Stimulated activated CD4-positive, alpha-beta T cell treated with anti-CD3 and anti-CD28 coated beads, Interleukin-12 subunit alpha, Interleukin-12 subunit beta, amount 100 ng/mL, for 24 hours (primary cell): ENCODE measurements at places on chromosomes 11 and 22.
A peak's percentile ranks its signal among the peaks of the same experiment; 100 is the strongest.

DNA sequence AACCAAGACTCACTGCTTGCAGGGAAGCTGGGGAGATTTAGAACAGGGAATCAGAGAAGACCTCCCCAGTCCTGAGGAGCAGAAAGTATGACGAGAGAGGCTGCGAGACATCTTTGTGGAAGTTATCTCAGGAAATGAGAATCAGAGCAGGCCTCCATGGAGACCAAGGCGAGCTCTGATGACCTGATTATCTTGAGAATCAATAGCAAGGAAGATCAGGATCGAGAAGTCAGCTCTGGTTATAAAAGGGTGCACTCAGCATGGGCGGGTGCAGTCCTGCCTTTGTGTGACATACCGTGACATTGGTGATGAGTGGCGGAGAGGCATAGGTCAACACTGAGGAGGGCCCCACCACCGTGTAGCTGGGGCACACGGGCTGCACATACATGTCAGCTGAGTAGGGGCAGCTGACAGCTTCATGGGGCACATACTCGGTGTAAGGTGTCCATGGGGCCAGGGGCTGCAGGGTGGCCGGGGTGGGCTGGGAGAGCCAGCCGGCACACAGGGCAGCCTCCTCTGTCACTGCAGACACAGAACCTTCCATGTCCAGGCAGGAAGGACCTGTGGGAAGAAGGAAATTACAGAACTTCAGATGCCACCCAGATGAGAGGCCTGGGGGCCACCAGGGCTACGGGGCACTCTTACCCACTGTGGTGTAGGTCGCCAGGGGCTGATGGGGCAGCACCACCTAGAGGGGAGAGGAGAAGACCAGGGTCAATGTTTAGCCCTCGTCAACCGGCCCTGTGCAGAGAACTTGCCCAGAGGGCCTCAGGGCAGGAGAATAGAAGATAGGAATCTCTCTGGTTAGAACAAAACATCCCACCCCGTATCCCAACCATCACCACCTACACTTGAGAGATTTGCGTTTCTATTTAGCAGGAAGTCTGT is 21.7 kb downstream of the POU2AF1 start:
- DNase-seq, result no peak

- no peak for DNase-seq
Observed at GRCh38 chr11:5238486-5238885, 4.2 kb upstream of the HBD start.

DNA sequence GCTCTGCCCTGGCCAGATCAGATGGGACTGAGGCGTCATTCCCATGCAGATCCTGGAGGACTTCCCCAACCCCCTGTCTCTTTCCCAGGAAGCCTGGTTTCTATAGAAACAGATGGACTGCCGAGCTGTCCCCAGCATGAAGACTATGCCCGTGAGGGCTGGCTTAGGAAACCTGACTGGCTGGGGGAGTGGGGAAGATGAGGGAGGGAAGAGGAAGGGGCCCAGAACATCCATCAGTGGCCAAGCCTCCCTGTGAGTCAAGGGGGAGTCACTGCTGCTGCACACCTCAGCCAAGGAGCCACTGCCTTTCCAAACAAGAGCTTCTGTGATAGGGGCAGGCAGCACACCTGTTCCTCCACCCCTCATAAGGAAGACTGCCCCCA is 5.8 kb downstream of the TP53I11 start:
- no peak for DNase-seq

GRCh38 chr22:45645526-45646414 is 25.9 kb upstream of the ATXN10 start:
- peak; percentile 62 for DNase-seq

DNA sequence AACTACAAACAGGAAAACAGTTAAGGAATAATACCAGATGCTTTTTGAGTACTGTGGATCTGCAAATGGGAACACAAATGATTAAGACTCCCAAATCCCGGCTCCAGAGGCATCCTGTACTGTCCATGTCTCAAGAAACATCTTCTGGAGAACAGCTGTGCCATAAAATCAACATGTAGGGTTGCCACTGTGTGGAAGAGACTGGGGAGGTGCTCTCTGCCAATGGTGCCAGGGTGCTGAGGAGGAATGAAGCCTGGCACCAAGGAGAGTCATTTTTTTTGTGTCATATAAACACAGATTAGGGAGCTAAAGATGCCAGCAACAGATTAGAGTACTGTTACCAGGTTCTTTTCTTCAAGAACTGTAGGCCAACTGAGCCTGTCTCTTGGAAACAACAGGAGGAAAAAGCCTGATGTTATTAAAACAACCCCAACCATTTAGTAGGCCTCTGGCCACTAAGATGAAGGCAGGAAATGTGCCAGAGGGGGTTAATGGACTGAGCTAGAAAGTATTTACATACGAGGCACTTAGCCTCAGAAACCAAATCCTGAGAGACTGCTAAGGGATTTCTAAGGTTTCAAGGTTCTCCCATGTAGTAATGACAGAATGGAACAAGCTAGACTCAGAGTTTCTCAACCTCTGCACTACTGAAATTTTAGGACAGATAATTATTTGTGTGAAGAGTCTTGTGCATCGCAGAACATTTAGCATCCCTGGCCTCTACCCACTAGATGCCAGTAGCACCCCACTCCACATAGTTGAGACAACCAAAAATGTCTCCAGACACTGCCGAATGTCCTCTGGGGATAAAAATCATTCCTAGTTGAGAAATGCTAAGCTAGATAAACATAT is 54.6 kb upstream of the CHRM4 start:
- no peak for DNase-seq

GRCh38 chr22:48677168-48677520 is 1150.5 kb downstream of the BRD1 start:
- no peak for DNase-seq

DNA sequence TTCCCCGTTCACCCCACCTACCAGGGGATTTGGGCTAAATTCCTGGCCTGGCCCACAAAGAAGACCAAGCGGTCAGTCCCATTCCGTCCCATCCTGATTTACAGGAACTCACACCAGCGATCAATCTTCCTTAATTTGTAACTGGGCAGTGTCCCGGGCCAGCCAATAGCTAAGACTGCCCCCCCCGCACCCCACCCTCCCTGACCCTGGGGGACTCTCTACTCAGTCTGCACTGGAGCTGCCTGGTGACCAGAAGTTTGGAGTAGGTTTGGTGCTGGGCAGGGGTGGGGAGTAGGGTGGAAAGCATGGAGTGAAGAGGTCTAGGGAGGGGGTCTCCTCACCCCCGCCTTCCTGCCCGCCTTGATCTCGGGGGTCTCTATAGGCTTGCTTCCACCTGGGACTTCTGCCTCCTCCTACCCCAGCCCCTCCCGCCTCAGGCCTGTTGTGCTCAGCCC is at the start of gene SERPING1:
TSS of gene SERPING1 (plus strand) at position 225 of the 455 bp plus-strand sequence. CDS start 586 bp downstream, outside the sequence.
- DNase-seq, result no peak

DNA sequence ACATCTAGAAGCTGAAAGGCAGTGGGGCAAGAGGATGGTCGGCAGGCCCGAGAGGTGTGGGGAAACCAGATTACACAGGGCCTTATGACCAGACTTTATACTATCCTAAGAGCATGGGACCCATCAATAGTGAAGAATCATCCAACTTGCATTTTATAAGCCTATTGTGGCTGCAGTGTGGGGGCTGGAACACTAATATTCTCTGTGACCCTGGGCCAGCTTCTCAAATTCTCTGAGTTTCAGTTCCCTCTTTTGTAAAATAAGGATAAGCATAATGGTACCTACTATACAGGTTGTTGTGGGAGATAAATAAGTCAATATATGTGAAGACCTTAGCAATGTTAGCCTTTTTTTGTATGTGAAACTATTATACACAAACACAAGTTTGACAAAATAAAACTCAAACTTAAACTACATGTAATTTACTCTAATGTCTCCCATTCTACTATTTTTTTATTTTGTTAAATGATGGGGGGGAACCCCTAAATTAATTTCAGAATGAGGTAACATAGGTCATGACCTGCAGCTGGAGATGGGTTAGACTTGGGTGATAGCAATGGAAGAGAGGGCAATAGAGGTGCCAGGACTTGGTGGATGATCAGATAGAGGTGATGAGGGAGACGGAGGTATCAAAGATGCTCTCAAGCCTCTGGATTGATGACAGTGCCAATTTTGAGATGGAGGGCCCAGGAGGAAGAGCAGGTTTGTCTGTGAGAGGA is 30.1 kb downstream of the SMCO4 start:
- no peak for DNase-seq

DNA sequence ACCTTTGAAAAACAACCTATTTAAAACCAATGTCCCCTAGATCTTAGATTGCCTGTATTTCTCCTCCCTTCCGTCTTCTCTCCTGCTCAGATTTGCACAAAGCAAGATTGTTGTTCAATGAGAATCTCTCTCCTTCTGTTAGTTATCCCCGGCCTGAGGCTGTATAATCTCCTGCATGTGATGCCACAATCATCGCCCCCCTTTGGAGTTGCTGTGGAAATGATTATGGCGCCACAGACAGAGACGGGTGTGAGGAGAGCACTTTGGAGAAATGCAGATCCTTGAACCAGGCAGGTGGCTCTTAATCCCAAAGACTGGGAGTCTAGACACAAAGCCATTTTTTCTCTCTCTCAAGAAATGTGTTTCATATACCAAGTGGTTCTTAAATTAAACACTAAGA is 941.3 kb downstream of the OPCML start:
- no peak for DNase-seq

- DNase-seq, result no peak
Observed at GRCh38 chr11:7787239-7787638, 9.5 kb downstream of the OR5P2 start.

GRCh38 chr22:44210722-44211121 is 30.0 kb downstream of the PARVG start:
- DNase-seq, result no peak

- no peak for DNase-seq
Observed at GRCh38 chr22:43110444-43110926, at the start of gene BIK. TSS of gene BIK (plus strand) at chr22:43110750. CDS start at chr22:43124023, 13,273 bp downstream.

DNA sequence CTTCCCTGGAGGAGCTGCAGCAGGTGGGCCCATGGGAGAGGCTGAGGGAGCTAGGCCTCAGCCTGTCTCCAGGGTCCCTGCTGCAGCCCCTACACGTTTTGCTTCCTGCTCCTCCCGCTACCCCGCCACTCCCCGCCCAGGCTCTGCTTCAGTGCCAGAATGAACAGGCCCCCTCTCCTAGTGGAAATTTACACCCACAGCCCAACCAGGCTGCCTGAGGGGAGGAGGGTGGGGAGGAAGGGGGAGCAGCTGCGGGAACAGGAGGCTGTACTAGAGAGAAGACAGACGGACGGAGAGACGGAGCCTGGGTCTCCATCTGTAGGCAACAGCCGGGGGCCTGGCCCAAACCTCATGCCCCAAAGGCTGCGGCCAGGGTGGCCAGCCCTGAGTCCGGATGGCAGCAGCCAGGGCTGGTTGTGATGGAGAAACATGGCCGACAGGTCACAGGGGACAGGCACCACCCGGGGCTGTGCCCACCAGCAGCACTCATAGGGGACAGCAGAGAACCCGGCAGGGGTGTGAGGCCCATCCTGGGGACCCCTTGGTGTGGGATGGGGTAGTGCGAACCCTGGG is 20.6 kb downstream of the FLRT1 start:
- DNase-seq, result no peak

DNA sequence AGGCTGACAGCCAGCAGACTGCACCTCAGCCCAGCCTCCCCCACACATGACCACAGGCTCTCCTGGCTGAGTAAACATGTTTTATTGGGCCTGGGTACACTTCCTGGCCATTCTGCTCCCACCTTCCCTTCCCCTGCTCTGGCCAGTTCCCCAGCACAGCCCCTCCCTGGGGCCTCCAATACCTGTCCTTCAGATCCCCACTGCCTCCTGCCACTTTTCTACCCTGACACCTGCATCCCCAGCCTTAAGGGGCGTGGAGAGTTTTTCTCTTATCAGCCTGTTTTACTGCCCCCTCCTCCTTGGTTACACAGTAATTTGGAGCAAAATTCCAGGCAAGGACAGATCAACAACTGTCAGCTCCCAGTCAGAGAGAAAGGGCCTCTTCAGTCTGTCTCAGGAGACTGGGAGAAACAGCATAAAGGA is at the start of gene ISX:
TSS of gene ISX (plus strand) at position 363 of the 423 bp plus-strand sequence. CDS start 930 bp downstream, outside the sequence.
- no peak for DNase-seq

- DNase-seq, result no peak
Observed at GRCh38 chr22:35477911-35478582, 62.6 kb upstream of the RASD2 start.

DNA sequence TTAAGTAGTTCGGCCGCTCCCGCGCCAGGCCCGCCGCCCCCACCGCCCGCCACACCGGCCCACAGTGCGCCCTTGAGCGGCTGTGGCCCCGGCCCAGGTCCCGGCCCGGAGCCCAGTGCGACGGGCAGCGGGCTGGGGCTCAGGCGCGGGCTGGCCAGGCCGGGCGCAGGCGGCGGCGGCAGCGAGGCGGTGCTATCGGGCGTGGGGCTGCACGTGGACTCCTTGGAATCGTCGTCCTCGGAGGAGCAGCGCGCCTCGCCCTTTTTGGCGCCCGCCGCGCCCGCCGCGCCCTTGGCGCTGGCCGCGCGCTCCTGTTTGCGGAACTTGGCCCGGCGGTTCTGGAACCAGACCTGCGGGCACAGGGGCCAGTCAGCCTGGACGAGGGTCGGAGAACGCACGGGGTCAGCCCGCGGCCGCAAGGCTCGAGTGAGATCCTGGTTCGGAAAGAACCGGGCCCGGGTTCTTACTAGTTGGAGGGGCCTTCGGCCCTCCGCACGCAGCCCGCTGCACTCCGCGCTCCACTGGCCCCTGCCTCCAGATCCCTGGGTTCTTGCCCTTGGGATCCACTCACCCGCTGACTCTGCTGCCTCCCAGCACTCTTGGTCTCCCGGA is 4.0 kb downstream of the PHOX2A start:
- no peak for DNase-seq

DNA sequence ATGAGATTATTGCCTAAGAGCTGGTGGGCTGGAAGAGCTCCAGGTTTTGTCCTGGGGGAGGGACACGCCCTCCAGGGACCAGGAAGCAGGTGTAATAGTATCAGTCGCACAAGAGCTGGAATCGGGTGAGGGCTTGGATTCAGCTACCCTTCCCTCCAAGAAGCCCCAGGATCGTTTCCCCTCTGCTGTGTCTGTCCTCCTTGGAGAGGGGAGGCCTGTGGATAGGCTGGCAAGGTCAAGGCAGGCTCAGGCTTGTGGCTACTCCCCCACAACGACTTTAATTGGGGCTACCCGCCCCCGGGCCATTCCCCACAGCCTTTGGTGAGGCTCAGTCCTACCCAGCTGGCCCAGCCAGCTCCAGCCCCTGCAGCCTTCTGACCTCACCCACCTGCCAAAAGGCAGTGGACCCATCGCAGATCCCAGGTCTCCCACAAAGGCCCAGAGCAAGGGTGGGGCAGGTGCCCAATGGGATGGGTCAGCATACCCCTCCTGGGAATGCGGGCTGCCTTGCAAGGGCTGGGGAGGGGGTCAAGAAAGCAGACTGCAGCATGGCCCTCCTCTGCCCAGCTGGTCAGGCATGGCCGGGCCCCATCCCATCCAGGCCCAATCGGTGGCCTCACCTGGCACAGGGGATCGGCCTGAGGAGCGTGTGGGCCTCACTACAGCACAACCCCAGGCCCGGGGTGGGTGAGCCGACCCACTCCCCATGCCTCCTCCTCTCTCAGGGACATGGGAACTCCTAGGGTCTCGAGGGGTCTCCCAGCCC is 1.0 kb downstream of the CTSD start:
- DNase-seq, result no peak

DNA sequence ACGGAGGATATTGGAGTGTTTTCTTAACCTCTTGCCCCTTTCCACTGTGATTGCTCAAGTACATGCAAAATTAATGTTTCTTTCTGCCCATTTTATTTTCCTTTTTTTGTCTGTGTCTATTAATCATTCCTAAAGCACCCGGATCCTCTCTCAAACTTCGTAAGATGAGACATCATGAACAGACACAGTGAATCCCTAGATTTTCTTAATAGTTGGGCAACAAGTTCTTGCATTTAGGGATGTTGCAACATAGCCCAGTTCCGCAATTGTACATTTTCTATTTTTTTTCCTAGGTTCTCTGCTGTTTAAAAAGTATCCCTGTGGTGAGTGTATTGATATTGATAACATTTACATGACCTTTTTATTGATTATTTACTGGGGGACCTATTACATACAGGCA is 2.9 kb downstream of the FAM111A start:
- no peak for DNase-seq
